ENCODE measurements at places on chromosomes 5 and 9. TPM values are rescaled to one million over a fixed set of nuclear protein-coding genes. Genes with fewer than 3 reads are reported as not detected.

- no peak for DNase-seq
- H3K4me1 ChIP-seq = peaks cover 84% of the 10 kb centered on the region
- H3K27ac ChIP-seq = peak overlapping the region; percentile 93
- H3K36me3 ChIP-seq = no peaks in the 10 kb centered on the region
Observed at GRCh38 chr5:116528519-116529234, 45.9 kb downstream of the SEMA6A start.

DNA sequence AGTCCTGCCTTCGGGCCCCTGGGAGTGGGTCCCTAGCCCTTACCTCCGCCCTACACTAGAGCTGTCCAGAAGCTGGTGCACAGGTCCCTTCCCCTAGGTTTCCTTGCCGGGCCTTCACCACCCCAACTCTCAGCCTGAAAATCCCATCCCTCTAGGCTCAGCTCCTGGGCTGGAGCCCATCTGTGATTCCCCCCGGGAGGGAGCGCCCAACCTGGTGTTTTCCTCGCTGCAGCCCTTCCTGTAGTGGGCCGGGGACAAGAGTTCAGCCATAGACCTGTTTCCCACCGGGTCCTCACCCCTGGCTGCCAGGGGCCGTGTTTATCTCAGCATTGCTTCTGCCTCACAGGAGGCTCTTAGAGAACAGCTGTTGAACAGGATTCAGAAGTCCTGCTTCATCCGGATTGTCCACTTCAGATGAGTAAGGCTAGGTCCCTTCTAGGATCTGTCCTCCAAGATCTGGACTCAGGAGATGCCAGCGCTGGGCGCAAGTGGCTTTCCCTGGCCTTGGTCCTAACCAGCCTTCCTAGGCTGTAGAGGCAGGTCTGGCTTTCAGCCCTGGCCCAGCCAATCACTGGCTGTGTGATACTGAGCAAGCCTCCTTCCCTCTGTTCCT lies 965 bp downstream of the GLIPR2 start:
- DNase-seq = peak; percentile 47
- H3K27ac ChIP-seq = peak overlapping the region; percentile 39
- peaks cover 20% of the 10 kb centered on the region for H3K4me1 ChIP-seq
- H3K27me3 ChIP-seq = peaks cover 33% of the 10 kb centered on the region

- no peaks in the 10 kb centered on the region for H3K4me1 ChIP-seq
- H3K36me3 ChIP-seq = no peaks in the 10 kb centered on the region
- no peaks in the 10 kb centered on the region for H3K27me3 ChIP-seq
- no peak for DNase-seq
Observed at GRCh38 chr9:27073841-27074728, 34.9 kb upstream of the TEK start.

DNA sequence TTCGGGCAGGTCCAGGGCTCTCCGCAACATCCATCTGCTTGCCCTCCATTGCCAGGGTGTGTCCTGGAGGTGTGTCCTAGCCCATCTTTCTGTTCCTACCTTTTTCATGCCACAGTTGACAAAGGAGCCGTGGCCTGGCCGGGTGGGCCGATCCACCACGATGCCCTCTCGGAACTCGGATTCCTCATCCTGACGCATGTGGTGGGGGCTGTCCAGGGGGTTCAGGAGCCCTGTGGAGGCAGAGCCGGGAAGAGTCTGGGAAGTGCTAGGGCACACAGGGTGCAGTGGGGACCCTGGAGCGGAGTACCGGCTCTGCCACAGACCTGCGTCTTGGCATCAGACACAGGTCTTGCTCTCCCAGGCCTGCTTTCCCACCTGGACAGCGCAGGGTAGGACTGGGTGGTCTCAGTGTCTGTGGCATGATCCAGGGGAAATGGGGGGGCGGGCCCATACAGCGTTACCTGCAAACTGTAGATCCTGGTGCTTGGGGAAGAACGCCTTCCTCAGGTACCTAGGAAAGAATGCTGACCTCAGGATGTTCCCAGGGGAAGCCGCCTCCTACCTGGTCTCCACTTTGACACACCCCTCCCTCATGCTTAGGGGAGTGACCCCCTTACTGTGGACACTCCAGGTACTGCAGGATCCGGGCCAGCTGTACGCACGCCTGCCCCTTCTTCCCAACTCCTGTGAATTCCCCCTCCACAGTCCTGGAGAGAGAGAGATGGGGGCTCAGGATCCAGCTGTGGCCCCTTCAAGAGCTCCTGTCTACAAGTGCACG lies 3.5 kb downstream of the SPOUT1 start:
- H3K27me3 ChIP-seq = no peaks in the 10 kb centered on the region
- H3K4me1 ChIP-seq = peaks cover 12% of the 10 kb centered on the region
- DNase-seq = no peak
- no peak overlapping the region for H3K27ac ChIP-seq
- H3K4me3 ChIP-seq = no peak overlapping the region
- H3K36me3 ChIP-seq = peaks cover 54% of the 10 kb centered on the region

DNA sequence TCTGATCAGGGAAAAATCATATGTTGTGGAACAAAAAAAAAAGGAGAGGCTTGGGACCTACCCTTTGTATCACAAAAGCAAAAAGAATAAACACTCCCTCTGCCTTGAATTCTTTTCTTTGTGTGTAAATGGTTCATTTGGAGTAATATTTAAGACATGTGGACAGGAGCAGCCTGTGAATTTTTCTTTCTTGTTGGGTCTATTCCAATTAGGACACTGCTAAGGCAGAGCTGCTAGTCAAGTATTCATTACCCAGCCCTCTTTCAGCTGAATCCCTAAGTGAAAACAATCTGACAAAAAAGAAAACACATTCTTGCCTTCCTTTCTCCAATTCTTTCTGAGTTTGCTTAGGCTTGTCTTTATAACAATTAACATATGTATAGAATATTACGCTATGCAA lies 330.0 kb downstream of the EBF1 start:
- no peaks in the 10 kb centered on the region for H3K36me3 ChIP-seq
- H3K4me1 ChIP-seq = no peaks in the 10 kb centered on the region
- no peak overlapping the region for H3K4me3 ChIP-seq
- H3K27me3 ChIP-seq = peaks cover 5% of the 10 kb centered on the region

GRCh38 chr5:94196953-94197352 lies 421.5 kb downstream of the KIAA0825 start:
- H3K4me3 ChIP-seq = no peak overlapping the region
- no peaks in the 10 kb centered on the region for H3K27me3 ChIP-seq
- no peaks in the 10 kb centered on the region for H3K36me3 ChIP-seq

DNA sequence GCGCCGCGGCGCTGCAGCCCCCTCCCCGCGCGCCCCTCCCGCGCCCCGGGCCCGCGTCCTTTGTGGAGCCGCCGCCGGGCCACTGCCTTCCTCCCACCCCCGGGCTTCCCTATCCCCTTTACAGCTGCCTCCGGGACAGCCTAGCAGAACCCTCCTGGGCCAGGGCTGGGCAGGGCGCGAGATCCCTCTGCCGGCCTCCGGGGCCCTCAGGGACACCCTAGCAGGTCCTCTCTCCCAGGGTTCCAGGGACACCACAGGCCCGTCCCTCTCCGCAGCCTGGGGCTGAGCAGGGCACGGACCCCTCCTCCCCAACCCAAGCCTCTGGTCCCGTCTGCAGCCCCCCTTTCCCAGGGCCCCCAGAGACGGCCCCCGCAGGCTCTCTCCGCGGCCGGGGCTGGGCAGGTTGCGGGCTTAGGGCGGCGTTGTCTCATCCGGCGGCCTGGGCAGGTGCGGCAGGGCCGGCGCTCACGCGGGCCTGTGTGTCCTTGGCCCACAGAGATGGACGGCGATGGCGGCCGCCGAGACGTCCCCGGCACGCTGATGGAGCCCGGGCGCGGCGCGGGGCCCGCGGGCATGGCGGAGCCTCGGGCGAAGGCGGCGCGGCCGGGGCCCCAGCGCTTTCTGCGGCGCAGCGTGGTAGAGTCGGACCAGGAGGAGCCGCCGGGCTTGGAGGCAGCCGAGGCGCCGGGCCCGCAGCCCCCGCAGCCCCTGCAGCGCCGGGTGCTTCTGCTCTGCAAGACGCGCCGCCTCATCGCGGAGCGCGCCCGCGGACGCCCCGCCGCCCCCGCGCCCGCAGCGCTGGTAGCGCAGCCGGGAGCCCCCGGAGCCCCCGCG lies 710 bp downstream of the WNK2 start:
- DNase-seq = no peak
- no peak overlapping the region for H3K27ac ChIP-seq
- H3K4me1 ChIP-seq = peaks cover 24% of the 10 kb centered on the region
- peaks cover 2% of the 10 kb centered on the region for H3K36me3 ChIP-seq

- DNase-seq = no peak
- H3K4me3 ChIP-seq = peak overlapping the region; percentile 81
- peak overlapping the region; percentile 73 for H3K27ac ChIP-seq
Observed at GRCh38 chr9:87973730-87974292, 522 bp downstream of the CDK20 start.

DNA sequence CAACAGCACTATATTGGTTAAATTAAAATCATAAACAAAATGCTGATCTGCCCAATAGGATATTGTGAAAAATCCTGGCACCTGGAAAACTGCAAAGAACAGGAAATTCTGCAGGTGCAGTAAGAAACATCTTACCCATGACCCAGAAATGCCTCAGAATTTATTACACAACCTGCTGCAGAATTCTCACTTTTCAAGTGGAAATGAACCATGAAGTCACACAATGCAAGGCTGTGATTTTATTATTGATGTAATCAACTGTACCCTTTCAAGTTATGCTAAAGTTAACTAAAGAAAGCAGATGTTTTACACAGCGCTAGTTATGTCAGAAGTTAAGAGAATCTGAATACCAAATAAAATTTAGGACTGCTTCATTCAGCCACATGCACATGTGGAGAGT lies 6.0 kb downstream of the STRBP start:
- H3K4me3 ChIP-seq = no peak overlapping the region
- H3K4me1 ChIP-seq = peaks cover 5% of the 10 kb centered on the region
- H3K27me3 ChIP-seq = no peaks in the 10 kb centered on the region

DNA sequence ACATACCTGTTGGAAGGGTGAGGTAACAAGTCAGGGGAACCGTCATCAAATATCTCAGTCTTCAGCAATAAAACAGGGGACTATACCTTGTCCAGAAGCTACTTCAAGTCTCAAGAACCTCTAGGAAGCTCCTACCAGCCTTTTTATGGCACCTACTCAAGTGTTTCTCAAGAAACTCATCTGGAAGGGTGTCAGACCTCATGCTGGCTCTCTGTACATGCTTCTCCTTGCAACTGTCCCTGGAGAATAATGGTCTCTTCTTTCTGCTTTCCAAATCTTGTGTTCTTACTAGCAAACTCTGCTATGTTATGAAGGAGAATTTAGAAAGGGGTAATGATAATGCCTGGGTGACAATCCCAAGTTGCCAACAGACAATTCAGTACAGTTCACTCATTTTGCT lies 8.3 kb upstream of the PTAR1 start:
- no peaks in the 10 kb centered on the region for H3K4me1 ChIP-seq
- H3K27me3 ChIP-seq = no peaks in the 10 kb centered on the region
- no peak overlapping the region for H3K4me3 ChIP-seq
- no peak for DNase-seq

DNA sequence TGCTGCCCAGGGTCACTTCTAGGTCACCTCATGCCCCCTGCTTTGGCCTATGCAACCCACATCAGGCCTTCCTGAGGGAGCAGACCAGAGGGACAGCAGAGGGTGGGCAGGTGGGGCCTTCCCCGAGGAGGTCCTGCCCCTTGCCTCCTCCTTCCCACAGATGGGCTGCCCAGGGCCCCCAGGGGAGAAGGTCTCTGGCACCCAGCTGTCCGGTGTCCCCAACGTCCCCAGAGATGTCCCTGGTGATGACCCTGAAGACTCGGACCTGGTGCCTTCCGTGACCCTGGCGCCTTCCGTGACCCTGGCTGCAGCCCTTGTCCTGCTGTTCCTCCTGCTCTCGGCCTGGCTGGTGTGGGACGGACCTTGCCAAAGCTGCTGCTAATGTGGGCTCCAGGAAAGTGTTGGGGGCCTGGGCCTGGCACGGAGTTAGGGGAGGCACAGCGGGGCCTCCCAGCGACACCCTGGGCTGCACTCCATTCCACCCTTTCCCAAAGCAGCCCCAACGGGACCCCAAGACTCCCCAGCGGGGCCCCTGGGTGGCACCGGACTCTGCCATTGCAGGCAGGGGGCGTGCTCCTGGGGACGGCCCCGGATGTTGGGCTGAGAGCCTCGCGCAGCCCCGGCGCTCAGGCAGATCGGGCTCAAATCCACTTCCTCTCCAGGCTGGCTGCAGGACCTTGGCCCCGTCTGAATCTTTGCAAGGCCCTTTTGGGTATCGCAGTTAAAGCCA lies 6.8 kb upstream of the SLC2A6 start:
- no peak overlapping the region for H3K27ac ChIP-seq
- no peaks in the 10 kb centered on the region for H3K36me3 ChIP-seq
- peaks cover 15% of the 10 kb centered on the region for H3K27me3 ChIP-seq
- no peak overlapping the region for H3K4me3 ChIP-seq

DNA sequence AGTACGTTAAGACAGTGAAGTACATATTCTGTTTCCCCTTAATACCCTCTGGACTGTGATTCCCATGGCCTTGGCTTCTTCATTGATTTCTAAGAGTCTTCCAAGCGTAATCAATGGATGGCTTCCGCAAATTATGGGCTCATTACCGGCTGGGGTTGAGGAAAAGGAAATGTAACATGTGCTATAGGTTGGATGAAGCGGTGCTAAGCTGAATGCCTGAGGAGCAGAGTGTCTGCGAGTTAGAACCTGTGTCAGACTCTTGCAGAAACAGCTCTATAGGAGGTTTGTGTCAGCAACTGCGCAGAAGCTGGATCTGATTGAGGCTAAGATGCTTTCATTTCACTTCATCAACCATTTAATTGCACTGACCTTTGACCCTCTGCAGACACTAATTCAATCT lies 114.3 kb upstream of the CDH18 start:
- no peaks in the 10 kb centered on the region for H3K36me3 ChIP-seq
- no peaks in the 10 kb centered on the region for H3K4me1 ChIP-seq
- no peak overlapping the region for H3K4me3 ChIP-seq
- H3K27ac ChIP-seq = no peak overlapping the region
- DNase-seq = no peak
- H3K27me3 ChIP-seq = no peaks in the 10 kb centered on the region

DNA sequence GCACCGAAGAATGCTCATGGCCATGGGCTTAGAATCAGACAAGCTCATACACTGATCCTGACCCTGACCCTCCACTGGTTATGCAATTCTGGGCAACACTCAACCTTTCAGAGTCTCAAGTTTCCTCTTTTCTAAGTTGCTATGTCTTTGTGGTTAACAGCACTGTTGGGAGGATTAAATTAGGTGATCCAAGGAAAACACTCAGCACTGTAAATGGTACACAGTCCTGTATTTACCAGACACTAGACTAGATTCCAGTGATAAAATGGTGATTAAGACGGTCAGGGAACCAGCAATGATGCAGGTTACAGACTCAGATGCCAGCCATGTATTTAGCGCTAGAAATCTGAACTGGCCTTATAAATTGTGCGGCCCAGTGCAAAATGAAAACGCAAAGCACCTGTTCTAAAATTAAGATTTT lies 8.1 kb downstream of the ARL15 start:
- peak; percentile 33 for DNase-seq
- peaks cover 6% of the 10 kb centered on the region for H3K4me1 ChIP-seq
- H3K4me3 ChIP-seq = no peak overlapping the region
- no peaks in the 10 kb centered on the region for H3K27me3 ChIP-seq
- no peak overlapping the region for H3K27ac ChIP-seq

GRCh38 chr9:35267710-35268109 lies 105.9 kb downstream of the UNC13B start:
- H3K27me3 ChIP-seq = no peaks in the 10 kb centered on the region
- H3K36me3 ChIP-seq = no peaks in the 10 kb centered on the region
- peaks cover 7% of the 10 kb centered on the region for H3K4me1 ChIP-seq
- H3K4me3 ChIP-seq = no peak overlapping the region
- H3K27ac ChIP-seq = peak overlapping the region; percentile 54

OR1Q1 gene
- not detected for polyA plus RNA-seq

SPATA6L gene
- polyA plus RNA-seq = 7.2 TPM

PCDHGB5 gene
- 1.8 TPM for polyA plus RNA-seq

ZNF883 gene
- 2.6 TPM for polyA plus RNA-seq

GABRA1 gene
- polyA plus RNA-seq = 0.61 TPM

TMOD1 gene
- polyA plus RNA-seq = 8.9 TPM
